Astrocyte of the spinal cord (primary cell): ENCODE measurements at places on chromosomes 3 and 15.

GRCh38 chr15:40238532-40239403, at the start of gene PAK6:
TSS of gene PAK6 (plus strand) at chr15:40239063. CDS start at chr15:40264786, 25,723 bp downstream.
- peak; percentile 28 for DNase-seq

DNA sequence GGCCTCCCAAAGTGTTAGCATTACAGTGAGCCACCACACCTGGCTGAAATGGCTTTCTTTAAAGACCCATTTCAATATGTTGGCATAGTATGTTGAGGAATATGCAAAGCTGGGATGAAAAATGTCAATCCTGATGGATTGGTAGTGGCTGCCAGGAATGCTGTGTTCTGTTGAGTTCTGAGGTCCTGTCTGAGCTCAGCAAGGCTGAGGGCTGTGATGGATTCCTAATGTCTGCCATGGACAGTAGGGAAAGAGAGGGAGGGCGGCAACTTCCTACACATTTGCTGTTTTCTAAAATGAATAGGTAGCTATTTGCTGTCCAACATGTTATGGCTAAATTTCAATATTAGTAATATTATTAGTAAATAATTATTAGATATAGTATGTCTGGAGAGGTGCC, 8.2 kb downstream of the RAB8B start:
- DNase-seq: no peak

DNA sequence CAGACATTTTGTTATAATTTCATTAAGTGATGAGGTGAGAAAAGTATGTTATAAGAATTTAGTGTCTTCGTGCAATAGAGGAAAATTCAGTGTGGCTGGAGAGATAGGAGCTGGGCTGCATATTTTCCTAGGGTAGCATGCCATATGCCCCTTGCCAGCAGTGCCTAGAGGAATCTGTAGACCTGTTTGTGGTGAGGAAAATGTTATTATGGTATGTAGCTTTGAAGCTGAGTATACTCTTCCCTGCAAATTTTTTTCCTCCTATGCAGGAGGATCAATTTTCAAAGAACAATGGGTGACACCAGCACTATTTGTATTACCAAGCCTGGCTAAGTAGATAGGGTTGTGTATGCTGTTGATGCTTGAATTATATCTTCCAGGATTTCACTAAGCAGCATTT, 200.6 kb downstream of the EDEM1 start:
- DNase-seq: no peak

DNA sequence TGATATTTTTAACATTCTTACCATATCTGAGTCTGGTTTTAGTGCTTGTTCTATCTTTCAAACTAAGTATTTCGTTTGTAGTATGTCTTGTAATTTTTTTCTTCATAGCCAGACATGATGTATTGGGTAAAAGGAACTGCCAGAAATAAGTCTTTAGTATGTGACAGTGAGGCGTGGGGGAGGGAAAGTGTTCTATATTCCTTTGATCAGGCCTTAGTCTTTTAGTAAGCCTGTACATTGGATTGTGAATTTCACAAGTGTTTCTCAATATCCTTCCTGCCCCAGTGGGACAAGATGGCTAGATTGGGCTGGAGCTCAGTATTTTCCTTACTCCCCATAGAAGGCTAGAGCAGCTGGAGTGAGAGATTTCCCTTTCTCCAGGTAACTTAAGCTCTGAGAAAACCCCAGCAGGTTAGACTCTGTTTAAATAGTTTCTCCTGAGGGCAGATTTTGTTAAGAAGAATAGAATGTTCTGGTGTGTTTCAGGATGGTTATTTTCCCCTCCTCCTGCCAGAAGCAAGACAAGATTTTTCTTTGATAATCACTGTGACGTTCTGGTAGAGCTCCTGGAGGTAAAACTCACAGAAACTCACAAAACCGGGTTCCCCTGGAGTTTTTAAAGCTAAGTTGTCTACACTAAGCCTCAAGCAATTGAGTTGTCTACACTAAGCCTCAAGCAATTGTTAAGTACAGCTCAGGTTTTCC, 140.7 kb upstream of the ARPP21 start:
- DNase-seq: no peak

GRCh38 chr15:64464276-64465005, 4.1 kb downstream of the ZNF609 start:
- DNase-seq: peak; percentile 26

GRCh38 chr3:153657046-153657445, 464.1 kb upstream of the ARHGEF26 start:
- no peak for DNase-seq

- DNase-seq: peak; percentile 29
These were observed 129.2 kb upstream of the SUCLG2 start for GRCh38 chr3:67783281-67784250.

DNA sequence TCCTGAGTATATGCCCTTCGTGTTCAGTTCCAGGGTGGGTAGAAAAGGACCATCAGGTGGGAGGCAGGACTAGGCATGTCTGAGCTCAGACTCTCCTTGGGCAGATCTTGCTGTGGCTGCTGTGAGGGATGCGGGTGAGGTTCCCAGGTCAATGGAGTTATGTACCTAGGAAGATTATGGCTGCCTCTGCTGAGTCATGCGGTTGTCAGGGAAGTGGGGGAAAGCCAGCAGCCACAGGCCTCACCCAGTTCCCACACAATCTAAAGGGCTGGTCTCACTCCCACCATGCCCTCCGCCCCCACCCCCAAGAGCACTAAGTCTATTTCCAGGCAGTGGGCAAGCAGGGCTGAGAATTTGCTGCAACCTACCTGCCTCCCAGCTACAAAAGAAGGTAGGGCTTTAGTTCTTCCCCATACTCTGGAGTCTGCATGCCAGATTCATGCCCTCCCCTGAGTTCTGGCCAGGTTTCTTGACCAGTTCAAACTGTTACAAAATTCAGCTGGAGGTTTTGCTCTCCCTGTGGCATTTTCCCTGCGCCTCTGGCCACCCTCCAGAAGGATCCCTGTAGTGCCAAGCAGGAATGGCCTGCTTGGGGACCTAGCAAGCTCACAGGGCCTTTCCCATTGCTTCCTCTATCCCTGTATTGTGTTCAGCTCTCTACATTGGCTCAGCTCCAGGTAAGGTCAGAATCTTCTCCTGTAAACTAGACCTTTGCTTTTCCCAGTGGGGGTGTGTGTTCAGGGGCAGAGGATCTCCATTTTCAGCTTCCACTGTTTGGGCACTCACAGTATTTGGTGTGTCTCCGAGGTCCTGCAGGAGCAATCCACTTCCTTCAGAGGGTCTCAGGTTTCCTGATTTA, 12.7 kb upstream of the TMCO5A start:
- no peak for DNase-seq

- DNase-seq: peak; percentile 88
These were observed 257.9 kb downstream of the UACA start for GRCh38 chr15:70505411-70505919.

- no peak for DNase-seq
These were observed 50.3 kb downstream of the MTHFS start for GRCh38 chr15:79846539-79846938.

DNA sequence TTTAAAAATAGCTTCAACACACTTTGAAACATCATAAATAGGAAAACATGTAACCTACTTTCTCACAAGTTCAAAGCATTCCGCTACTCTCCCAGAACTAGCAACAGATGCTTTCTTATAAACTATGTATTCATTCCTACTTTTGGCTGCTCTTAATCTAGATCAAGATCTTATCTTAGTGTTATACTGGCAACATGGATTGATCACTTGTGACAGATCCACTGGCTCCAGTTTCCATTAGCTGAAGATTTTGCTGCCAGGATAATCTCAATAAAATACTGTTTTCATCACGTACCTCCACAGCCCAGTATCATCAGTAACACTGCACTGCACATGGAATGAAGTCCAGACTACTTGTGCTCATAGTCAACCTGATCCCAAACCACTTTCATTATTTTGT, 491.7 kb upstream of the AGTR1 start:
- DNase-seq: no peak

DNA sequence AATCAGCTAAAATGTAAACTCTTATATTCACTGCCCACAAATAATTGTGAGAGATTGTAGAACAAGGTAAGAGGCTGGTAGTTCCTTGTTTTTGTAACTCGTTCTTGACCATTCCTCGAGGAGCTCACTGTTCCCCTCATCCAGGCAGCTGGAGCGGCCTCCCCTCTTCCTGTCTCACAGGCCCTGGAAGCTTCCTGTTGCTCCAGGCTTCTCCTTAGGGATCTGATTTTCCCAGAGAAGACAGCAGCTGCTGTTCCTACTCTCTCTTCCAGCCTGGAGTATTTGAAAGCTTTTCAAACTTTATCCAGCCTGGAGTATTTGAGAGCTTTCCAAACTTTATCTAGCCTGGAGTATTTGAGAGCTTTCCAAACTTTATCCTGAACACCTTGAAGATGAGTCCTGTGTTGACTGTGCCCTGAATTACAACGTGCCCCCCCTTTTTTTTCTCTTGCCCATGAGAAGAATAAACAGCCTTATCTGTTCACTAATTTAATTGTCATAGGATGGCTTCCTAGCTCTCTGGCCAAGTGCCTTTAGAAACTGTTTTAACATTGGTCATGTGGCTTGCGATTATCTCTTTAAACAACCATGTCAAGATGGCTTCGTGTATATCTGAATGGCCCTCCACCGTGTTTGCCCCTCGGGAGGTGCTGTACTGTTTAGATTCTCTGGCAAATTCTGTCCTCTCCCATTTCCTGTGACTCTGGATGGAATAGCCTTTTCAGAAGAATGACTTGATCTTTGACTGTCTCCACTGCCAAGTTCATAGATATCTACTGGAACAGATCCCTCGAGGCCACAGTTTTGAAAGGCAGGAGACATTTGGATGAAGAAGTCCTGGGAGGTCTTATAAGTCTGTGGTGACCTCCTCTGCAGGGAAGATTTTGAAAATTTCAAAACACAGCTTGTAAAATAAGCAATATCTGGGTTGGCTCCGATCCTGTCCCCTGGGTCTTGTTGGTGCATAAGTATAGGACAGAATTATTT, 4.8 kb downstream of the ADAMTSL3 start:
- DNase-seq: no peak

DNA sequence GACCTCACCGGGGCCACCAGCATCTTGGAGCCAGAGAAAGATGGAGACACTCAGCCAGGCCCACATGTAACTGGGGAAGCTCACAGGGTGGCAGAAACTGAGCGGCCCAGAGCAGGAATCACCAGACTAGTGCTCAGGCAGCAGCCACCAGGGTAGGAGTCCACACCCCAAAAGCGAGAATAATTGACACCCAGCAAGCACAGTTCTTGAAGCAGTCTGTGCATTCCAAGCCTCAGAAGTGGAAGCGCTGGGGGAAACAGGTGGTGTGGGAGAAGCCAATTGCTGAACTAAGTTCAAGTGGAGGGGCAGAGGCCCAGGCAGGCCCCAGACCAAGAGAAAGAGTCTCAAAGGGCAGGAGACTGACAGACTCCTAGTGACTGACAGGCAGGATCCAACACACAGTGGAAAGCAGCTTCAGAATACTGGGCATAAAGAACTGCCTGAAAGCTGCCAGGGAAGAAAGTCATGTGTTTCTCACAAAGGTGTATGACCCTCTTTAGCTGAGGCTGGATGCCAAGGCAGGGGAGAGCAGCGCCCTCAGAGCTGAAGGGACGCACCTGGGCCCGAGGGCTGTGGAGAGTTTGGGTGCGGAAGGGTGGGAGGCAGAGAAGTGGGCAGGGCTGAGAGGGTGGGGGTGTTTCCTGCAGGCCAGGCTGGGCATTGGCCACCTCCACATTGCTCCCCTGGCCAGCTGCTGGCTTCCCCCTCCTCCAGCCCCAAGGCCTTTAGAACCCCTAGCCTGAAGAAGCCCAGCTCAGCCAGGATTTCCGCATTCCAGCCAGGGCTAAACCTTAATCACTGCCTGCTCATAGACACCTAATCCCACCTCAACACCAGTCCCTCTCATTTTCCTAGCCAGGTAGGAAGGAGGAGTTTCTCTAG, 7.7 kb downstream of the NT5DC2 start:
- DNase-seq: no peak

DNA sequence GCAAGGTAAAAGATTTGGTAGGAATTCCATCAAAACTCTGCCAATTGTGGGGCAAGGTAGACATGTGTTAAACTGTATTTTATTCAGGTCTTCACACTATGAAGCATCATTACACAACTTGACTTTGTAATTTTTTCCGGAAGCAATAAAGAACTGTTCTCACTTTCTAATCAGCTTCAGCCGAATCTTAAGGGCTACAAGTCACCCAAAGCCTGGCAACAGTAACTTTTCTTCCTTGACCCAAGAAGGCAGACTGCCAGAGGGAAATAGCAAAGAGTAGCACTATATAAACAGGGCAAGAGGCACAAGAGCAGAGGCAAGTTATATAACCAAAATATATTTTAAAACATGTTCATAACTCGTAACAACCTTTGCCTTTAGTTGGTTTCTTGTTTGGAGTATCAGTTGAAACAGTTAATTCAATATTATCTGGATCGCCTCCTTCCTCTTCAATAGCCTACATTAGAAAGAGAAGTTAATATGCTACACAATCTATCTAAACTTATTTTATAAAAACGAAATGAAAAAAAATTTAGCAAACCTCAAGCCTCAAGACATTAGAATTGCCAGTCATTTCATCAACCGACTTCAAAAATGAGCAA, 1.4 kb downstream of the SLTM start:
- DNase-seq: peak; percentile 50

GRCh38 chr3:108489776-108490175, 20.6 kb downstream of the MYH15 start:
- DNase-seq: peak; percentile 43

DNA sequence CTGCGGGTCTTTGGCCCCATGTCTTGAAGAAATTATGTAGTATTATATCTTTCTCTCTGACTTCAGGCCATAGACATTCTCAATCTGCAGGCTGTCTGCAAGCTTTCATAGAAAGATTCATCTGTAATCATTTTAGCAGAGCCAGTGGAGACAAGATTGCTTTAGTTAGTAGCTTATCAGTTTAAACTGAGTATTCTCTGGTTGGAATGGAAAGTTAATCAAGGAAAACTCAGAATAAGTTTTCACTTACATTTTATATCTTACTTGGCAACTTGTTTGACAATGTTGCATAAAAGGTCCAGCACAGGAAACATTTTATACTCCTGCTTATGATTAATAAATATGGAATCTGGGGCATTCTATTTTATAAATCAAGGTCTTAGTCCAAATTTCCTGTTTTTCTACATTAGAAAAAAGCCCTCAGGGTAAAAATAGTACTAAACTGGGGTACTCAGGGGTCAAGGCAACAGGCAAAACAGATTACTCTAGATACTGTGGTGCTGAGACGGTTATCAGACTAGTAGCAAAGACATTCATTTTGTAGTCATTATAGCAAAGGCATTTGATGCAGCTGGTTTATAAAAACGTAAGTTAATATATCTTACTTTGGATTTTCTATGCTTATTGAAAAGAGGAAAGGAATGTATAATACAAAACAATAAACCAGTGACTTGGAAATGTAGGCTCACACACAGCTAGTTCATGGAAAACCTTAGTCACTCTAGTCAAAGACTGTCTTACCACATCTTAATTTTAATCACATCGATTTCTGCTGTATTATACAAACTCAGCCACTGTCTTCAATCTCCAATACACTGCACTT, 45.2 kb upstream of the FILIP1L start:
- peak; percentile 63 for DNase-seq

- DNase-seq: no peak
These were observed 233.3 kb downstream of the TIGIT start for GRCh38 chr3:114527036-114527644.

DNA sequence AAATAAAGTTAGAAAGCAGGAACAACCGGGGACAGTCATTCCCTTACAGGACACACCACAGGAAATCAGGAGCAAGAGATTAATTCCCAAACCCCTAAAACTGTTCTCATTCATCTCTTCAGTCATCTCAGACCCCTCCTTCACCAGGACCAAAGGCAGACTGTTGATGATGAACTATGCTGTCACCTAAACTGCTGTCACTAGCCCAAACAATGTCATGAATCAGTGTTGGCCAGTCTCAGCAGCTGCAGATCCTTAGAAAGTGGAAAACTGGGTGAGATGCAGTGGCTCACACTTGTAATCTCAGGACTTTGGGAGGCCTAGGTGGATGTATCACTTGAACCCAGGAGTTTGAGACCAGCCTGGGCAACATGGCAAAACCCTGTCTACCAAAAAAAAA, 909.6 kb downstream of the ROBO1 start:
- DNase-seq: no peak
